ENCODE measurements at places on chromosomes 3 and 15. TPM values are rescaled to one million over a fixed set of nuclear protein-coding genes. Genes with fewer than 3 reads are reported as not detected.
A peak's percentile ranks its signal among the peaks of the same experiment; 100 is the strongest.

DNA sequence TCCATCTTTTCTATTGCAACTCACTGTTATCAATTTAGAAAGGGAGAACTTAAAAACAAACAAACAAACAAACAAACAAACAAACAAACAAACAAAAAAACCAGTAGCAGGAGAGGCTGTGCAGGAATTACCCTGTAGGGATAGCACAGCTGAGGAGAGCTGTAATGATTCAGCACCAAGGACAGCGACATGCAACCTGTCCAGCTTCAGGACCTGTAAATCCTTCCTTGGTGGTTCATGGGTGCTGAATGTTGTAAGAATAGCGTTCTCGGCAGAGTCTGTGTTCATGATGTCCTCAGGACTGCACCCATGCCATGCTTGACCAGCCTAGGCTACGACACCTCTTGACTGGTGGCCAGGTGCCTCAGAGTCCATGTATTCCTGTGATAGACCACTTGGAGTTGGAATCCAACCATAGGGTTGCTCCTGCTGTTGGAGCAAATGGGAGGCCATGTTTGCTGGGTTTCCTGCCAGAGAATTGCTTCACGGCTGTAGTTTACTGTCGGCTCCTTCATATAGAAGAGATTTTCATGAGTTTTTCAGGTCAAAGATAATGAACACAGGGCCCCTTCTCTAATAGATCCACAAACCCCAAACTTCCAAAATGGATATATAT, 65.9 kb downstream of the CACNA2D3 start:
- DNase-seq: peak; percentile 74

DNA sequence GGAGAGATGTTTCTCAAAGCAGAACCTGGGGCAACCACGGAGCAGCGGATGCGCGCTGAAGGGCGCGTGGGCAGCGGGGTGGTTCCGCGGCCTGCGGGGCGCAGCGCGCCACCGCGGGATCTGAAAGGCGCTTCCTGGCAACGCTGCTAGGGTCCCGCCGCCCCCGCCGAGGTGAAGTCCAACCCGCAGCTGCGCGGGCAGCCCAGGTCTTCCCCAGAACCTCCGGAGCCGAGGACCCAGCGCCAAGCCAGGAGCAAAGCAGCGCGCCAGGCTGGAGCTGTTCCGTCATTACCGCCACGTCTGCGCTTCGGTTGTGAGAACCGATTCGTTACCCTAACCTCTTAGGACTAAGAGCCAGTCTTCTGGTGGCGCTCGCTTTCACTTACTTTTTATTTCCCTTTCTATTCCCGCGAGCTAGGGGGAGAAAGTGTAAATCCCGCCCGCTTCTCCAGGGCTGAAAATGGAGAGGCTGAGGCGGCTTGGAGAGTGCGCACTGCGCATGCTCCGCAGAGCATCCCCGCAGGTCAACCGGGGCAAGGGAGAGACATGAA, 3.2 kb upstream of the GABRG3 start:
- DNase-seq: peak; percentile 81

DNA sequence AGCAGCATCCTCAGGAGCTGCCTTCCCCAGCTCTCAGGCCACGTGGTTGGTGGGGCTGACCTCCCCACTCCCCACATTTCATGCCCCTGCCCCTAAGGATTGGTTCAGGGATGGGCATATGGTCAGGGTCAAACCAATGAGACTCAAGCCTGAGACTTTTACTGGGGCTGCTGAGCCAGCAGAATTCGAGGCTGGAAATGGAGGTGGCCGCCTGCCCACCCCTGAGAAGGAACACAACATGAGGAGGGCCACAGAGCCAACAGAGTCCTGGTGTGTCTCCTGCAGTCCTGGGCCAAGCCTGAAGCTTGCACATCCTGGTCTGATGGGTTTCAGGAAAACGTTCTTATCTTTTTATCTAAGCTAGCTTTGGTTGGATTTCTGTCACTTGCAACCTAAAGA, 5.9 kb downstream of the EHD4 start:
- no peak for DNase-seq

GRCh38 chr15:67458331-67459029, 62.5 kb upstream of the C15orf61 start:
- DNase-seq: no peak

Gene PCLAF
- polyA plus RNA-seq: 1.3 TPM

Gene RNF111
- polyA plus RNA-seq: 8.7 TPM

GRCh38 chr3:187006864-187007630, 76.7 kb downstream of the ST6GAL1 start:
- no peak for DNase-seq

- peak; percentile 5 for DNase-seq
Observed at GRCh38 chr15:93617443-93617842, 528.4 kb upstream of the RGMA start.

Data from kidney (tissue), 22 donors.